ENCODE measurements at places on chromosomes 3 and 15.

DNA sequence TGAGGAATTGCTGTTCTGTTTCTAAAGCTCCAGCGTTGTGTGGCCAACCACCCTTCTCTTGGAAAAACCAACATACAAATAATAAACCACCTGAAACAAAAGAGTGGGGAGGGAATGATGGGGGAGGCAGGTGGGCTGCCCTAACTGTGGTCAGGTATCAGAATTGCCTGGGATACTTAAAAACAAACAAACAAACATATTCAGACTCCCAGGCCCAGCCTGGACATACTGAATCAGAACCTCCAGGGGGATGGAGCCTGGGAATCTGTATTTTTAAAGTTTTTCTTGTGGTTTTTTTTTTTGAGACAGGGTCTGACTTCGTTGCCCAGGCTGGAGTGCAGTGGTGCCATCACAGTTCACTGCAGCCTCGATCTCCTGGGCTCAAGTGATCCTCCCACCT, 4.4 kb downstream of the SLC6A6 start:
- no peak for DNase-seq

DNA sequence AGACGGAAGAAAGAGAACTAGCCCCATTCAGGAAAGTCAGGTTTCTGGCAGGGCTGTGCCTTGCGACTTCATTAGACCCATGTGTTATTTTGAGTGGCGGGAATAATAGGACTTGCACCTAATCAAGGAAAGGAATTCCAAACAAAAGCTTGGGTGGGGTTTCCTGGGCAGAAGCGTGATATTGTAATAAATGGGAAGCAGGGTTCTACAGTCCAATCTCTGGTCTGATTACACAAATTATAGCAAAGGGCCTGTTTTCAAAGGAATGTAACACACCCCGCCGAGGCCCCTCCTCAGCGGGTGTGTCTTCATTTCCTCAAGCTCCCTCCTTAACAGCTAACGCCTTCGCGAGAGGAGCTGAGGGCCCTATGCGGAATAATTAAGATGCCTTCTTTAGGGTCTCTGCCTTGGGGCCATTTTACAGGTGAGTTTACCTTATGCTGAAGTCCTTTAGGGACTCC, 396.0 kb upstream of the C2CD4B start:
- no peak for DNase-seq

DNA sequence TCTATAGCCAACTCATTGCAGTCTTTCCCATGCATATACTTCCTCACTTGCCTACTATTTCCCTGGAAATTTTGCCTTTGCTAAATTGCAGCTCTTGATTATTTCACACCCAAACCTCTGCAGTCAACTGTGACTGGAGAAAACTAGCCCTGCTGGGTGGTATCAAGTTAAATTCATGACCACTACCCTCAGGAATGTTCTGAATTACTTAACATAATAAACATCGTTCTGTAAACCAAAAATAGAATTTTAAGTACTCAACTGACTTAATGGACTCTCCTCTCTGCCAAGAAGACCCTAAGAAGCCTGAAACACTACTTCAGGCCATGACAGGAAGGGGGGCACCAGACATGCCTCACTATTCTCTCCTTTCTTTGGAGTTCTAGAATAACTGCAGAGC, 1278.0 kb upstream of the GBE1 start:
- no peak for DNase-seq

GRCh38 chr15:77608774-77609173, 23.9 kb downstream of the LINGO1 start:
- no peak for DNase-seq

- DNase-seq, result no peak
These were observed 224.0 kb upstream of the RGMA start for GRCh38 chr15:93312891-93313486.

GRCh38 chr15:85825118-85825517, 30.4 kb upstream of the KLHL25 start:
- no peak for DNase-seq

GRCh38 chr3:172076212-172076611, 36.8 kb downstream of the FNDC3B start:
- no peak for DNase-seq

- no peak for DNase-seq
These were observed 17.3 kb downstream of the RYR3 start for GRCh38 chr15:33328106-33328505.
